Eye (tissue), 1 donor: ENCODE measurements at places on chromosomes 16 and 17.

DNA sequence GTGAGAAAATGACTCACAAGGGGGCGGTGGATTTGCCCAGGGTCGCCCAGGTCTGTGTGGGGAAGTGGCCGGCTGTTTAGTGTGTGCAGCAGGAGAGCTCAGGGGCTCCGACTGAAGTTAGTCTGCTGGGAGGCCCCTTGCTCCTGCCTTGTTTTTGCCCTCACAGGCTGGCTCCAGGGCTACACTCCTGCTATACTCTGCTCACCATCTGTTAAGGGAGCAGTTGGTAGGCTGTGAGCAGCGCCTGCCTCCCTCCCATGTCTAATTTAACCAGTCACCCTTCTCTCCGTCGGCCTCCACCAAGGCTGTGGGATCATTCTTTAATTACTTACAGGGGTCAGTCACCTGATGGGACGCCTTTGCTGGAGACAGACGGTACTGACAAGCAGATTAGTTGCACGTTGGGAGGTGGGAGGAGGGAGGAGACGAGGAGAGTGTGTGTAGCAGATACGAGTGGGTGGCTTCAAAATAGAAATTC is 35.5 kb downstream of the KSR1 start:
- peak; percentile 74 for DNase-seq

GRCh38 chr16:85986931-85987749 is 88.2 kb downstream of the IRF8 start:
- peak; percentile 58 for DNase-seq

GRCh38 chr17:75873587-75874322 is 4.6 kb downstream of the TRIM47 start:
- DNase-seq, result no peak

DNA sequence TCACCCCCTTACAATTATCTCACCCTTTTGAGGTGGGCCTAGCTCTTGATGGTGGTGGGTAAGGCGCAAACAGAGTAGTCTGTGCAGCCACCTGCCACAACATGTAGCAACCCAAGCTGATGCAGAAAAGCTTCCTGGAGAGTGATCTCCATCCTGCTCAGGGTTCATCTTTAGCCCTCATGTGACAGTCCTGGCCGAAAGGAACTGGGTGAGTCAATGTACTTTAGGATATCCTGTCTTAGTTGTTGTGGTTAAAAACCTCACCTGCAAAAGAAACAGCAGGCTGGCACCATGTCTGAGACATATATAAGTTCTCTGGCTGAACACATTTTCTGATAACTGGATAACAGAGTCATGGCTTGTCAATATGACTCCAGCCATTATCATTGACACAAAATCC is 183.5 kb upstream of the CPHXL start:
- DNase-seq, result no peak

DNA sequence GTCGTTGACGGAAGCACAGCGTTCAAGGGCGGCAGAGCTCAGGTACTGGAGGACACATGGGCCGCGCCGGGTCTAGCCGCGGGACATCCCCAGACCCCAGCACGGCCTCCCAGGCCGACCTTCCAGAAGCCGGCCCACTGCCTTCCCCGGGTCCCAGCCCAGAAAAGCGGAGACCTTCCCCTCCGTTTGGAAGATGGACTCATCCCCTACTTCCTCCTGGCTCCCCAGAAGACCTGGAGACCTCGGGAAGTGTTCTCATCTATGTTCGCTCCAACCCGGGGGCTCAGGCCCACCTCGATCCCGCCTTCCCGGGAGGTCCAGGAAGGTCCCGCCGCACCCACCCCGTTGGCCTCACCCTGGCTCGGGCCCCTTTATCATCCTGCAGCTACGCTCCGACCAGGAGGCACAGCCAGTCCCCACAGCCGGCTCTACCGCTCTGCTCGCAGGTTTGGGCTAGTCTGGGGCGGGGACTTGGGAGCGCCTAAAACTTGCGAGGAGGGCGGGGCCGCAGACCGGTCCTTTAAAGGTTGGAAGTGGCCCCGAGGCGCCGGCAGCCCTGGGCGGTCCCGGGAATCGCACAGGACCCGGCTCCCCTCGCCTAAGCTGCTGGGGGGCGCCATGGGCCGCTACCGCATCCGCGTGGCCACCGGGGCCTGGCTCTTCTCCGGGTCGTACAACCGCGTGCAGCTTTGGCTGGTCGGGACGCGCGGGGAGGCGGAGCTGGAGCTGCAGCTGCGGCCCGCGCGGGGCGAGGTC is at the start of gene ALOX12:
Gene ALOX12 (plus strand): TSS at position 550 of the 756 bp plus-strand sequence. CDS start 69 bp downstream, at position 619.
- peak; percentile 57 for DNase-seq

- no peak for DNase-seq
Measured at GRCh38 chr16:12027558-12028287, 51.2 kb downstream of the SNX29 start.

DNA sequence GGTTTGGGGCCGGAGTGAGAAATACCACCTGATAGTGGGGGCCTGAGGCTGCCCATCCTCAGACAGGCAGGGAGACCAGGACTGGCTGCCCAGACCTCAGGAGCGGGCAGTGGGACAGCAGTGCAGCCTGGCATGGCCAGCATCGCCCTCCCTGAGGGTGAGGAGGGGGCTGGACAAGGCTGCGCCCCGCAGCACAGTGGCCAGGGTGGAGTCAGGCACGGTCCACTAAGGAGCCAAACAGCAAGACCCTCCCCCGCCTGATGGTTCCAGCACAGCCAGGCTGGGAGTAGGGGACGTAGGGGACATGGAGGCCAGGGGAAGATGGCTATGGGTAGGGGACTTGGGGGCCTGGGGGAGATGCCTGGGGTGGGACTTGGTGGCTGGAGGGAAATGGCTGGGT is 3.3 kb downstream of the ZNF598 start:
- DNase-seq, result no peak

DNA sequence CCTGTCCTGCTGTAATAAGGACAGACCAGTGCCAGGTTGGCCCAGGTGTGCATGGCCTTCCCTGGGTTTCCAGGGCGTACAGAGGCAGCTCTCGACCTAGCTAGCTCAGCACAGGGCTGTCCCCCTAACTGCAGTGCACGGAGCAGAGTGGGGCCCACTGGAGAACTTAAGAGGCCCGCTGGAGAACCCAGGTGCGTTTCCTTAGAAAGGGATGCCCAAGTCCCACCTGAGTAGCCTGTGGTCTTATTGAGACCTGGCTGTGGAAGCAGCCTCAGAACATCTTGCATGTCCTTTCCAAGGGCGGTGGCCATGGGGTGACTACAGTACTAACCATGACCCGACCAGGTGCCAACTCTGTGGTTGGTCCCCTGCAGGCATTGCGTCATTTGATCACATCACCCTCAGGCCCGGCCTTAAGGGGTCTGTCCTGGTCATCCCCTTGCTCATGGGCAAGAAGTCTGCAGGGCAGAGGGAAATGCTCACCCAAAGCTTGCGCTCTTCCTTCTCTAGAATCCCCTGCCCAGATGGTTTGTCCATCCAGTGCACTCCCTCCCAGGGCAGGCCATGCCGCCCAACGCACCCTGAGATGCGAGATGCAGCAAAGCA is 3.3 kb upstream of the CCNF start:
- no peak for DNase-seq

DNA sequence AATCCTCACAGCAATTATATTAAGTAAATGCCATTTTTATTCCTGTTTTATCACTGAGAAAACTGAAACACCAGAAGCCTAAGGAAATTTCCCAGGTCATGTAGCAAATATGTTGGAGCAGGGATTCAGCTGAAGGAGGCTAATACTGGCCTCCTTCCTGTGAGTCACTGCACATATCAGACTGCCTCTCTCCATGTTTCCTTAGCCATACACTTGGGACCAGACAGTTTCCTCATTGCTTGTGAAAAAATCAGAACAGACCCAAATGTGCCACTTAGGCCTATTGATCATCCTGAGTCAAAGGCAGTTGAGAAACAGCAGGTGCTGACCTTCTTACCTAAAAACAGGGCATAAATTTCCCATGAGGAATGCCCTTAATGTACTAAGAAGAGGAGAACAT is 18.9 kb upstream of the ELAC2 start:
- DNase-seq, result no peak

DNA sequence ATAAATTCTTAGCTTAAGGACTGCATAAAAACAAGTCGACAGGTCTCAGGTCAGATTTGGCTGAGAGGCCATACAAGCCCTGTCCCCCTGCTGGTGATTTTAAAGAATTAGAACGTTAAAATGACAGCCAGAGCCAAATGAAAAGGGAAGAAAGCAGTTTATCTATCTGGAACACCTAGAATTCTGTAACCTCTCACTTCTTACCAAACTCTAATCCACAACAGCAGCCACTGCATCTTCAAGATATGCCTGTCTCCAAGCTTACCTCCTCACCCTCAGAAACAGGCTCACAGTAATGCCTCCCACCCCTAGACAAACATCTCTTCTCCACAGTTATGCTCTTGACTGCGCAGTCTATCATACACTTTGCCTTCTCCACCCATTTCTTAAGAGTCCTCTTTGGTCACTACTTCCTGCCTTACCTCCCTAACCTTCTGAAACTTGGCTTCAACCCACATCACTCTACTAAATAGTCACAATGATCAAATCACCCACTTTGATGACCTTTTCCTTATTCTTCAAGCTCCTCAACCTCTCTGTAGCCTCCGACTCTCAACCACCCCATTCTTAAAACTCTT is 14.2 kb downstream of the ANKFY1 start:
- peak; percentile 25 for DNase-seq

- DNase-seq, result no peak
Measured at GRCh38 chr16:6124136-6124535, 1026.5 kb upstream of the EEF2KMT start.

GRCh38 chr17:73552300-73553048 is 91.8 kb downstream of the SDK2 start:
- no peak for DNase-seq

- DNase-seq, result no peak
Measured at GRCh38 chr16:25721439-25721838, 29.7 kb downstream of the HS3ST4 start.

DNA sequence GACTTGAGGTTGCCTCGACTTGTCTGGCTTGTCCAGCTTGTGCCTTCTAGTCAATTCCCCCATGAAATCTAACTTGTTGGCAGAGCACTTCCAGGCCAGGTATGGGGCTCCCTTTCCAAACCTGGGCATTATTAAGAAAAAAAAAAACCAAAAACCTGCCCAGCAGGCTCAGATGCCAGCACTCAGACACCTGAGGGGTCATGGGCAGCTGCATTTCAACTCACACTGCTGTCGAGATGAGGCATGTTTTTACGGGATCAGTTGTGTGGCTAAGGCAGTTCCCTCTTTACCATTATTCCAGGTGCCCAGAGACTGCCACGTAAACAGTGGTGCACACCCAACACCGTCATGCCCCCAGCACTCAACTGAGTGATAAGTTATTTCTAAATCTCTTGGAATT is 17.8 kb downstream of the TMEM11 start:
- no peak for DNase-seq

DNA sequence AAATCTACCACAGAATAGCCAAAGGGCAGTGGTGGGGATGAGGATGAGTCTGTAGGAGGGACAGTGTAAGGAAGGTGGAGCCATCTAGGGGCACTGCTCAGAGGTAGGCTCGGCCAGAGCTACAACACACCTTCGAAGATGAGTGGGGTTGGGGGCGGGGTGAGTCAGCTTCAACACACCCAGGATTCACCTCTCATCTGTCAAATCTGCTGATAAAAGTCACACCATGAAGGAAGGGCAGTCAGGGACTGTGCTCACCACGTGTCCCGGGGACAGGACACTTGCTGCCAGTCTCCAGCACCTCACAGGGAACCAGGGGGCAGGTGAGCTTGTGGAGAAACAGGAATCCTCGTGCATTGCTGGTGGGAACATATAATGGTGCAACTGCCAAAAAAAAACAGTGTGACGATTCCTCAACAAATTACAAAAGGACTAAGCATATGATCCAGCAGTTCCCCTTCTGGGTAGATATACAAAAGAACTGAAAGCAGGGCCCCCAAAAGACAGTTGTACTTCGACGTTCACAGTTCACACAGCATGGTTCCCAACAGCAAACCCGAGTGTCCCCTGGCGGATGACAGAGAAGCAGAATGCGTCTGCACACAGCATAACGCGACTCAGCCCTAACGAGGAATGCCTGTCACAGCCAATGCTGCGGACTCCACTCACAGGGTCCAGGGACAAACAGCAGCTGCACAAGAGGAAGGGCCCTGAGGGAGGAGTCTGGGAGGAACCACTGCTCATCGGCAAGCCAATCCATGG is 133.1 kb downstream of the ANKRD11 start:
- peak; percentile 95 for DNase-seq

DNA sequence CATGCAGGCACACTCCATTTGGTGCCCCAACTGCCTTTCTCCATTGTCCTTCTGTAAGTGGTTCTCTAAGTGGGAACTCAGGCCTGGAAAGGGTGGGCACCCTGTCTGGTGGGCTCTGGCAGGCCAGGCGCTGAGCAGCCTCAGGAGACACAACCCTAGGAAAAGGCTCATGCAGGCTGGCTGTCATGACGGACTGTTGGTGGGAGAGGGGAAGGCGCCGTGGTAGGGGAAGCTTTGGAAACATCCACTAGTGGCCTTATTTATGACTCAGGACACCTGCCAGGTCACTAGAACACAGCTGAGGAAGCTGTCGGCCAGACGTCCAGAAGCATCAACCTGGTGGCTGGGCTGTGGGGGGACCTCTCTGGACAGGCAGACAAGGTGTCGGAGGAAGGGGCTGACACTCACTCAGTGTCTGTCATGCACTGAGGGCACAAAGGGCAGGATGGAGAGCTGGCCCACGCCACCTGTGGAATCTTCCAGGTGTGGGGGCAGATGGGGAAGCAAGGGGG is 216.0 kb downstream of the SEC14L1 start:
- DNase-seq, result peak; percentile 47

DNA sequence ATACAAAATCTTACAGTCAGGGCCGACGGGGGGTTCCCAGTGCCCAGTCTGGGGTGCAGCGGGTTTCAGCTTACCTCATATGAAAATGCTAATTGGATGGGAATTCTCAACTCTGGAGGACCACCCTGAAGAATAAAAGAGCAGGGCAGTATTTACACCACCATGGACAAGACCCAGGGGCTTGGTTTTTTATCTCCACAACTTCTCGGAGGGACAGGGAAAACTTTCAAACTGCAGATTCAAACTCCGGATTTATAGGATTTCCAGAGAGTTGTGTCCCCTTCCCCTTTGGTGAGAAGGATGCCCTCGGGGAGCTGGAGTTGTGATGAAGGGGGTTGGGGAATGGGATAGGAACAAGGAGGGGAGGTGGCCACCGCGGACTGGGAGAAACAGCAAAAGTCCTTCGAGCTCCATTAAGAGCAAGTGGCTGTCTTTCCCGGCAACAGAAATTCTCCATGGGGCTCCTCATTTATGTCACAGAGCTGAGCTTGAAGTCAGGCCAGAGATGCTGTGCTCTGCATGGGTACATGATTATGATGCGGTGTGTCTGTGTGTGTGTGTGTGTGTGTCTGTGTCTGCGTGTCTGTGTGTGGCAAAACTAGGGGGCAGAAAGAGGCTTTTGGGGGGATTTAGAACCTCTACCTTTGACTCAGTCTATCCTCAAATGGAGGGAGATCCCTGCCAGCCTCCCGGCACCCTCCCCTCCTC is 15.7 kb downstream of the FOXL1 start:
- DNase-seq, result peak; percentile 36

GRCh38 chr16:81633680-81634379 is 145.3 kb upstream of the PLCG2 start:
- no peak for DNase-seq
